ENCODE measurements at places on chromosomes 16 and 17. TPM values are rescaled to one million over a fixed set of nuclear protein-coding genes. Genes with fewer than 3 reads are reported as not detected.

TMEM114 gene
- not detected for total RNA-seq

DNA sequence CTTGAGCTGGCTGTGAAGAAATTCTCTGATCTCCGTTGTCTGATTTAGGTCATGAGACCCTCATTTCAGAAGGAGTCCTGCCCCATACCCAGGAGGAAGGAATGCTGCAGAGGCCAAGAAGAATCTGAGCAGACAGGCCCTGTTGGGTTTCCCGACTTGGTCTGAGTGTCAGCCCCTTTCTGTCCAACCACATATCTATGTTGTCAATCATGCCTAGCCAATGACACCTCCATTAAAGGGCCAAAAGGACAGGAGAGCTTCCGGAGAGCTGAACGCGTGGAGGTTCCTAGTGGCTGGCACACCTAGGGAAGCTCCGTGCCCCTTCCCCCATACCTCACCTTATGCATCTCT, 37.8 kb downstream of the PIMREG start:
- no peak for DNase-seq

- peak; percentile 81 for DNase-seq
Observed at GRCh38 chr17:61468263-61468907, 16.2 kb downstream of the TBX4 start.

DNA sequence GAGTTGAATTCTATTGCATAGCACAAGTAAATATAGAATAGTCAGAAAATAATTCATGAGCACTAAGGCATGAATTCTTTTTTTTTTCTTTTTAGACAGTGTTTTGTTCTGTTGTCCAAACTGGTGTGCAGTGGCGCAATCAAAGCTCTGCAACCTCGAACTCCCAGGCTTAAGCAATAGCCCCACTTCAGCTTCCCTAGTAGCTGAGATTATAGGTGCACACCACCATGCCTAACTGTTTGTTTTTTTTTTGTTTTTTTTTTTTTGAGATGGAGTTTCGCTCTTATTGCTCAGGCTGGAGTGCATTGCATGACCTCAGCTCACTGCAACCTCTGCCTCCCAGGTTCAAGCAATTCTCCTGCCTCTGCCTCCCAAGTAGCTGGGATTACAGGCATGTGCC, 16.6 kb downstream of the TUBD1 start:
- DNase-seq: no peak

DNA sequence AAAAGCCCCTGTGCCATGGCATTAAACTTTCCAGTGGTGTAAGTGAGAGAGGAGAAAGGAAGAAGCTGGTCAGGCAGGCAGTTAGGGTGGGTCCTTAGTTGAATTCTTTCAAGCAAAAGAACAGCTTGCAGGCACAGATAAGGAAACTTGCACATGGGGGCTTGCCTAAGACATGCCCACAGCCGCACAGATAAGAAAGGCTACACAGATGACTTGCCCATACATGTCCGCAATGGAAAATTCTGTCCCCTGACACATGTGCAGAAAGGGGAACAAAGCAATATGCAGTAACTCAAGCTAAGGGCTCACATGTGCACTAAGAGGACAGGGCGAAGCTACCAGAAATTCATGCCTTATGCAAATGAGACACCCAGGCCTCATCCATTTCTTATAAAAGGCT, 69.9 kb downstream of the GSG1L start:
- DNase-seq: no peak

DNA sequence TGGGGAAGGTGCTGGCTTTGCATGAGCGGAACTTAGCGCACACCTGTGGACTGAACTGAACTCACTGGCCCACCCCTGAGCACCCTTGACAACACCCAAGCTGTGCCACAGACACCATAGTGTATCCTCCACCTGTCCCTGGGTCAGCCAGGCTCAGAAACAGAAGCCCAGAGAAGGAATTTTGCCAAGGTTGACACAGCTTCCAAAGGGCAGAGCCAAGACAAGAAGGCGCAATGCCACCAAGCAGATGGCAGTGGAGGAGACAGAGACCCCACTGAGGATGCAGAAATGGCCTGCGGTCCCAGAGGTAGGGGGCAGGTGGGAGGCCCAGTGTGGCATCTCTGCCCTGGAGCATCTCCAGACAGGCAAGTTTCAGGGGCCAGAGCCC, 169.0 kb downstream of the ENGASE start:
- DNase-seq: peak; percentile 9

DNA sequence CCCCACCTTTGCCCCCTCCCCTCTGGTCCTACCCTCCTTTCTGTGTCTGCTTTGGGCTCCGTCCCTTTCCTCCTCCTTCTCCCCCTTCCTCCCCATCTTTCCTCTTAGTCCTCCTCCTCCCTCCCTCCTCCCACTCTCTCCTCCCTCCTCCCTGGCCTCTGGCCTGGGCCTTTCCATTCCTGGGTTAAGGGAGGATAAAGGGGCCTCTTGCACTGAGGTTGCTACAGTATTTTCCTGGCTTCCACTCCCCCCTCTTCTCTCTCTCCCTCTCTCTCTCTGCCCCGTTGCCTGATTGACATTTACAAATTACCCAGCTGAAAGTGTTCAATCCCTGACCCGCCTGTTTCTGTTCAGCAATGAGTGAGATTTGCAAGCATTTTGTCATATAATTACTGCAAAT, 44.0 kb downstream of the MRM1 start:
- no peak for DNase-seq

ABCC6 gene
- total RNA-seq: under 0.01 TPM

DNA sequence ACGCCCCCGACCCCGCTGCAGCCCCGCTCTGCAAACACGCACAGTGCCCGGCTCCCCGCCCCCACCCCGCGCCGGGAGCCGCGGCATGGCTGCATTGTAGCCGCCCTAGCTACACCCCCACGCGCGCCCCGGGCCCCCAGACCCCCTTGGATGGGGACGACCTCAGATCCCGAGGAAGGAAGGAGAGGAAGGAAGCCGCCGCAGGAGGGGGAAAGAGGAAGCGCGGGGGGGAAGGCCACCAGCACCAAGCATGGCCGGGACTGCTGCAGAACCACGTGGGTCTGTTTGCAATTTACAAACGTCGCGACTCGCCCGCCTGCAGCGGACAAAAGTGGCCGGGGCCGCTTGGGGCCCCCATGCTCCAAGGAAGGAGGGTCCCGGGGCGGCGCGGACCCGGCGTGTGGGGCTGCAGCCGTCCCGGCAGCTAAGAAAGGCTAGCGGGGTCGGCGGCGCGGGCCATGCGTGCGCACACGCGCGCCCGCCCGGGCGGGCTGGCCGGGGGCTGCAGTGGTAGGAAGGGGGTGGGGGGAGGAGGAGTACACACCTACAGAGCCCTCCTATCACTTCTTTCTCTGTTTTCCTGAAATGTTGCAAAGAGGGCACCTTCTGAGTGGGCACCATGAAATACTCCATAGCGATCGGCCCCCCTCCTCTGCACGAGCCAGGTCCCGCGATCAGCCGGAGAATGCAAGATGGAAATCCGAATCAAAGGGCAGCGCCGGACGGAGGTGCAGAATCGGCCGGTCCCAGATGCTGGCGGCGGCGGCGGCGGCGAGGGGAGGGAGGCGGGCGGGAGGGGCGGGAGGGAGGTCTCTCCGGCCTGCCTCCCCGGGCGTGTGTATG, 488 bp downstream of the TFAP4 start:
- DNase-seq: peak; percentile 96

DNA sequence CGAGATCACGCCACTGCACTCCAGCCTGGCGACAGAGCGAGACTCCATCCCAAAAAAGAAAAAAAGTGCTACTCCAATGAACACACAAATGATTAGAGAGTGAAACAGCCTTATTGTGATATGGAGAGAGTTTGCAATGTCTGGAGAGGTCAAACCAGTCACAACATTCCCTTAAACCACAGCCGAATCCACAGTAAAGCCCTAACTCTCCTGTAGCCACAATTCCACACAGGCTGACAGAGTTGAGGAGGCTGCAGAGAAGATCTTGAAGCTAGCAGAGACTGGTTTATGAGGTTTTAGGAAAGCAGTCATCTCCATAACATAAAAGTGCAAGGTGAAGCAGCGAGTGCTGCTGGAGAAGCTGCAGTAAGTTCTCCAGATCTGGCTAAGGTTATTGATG, 6.7 kb downstream of the RNF213 start:
- DNase-seq: no peak

DNA sequence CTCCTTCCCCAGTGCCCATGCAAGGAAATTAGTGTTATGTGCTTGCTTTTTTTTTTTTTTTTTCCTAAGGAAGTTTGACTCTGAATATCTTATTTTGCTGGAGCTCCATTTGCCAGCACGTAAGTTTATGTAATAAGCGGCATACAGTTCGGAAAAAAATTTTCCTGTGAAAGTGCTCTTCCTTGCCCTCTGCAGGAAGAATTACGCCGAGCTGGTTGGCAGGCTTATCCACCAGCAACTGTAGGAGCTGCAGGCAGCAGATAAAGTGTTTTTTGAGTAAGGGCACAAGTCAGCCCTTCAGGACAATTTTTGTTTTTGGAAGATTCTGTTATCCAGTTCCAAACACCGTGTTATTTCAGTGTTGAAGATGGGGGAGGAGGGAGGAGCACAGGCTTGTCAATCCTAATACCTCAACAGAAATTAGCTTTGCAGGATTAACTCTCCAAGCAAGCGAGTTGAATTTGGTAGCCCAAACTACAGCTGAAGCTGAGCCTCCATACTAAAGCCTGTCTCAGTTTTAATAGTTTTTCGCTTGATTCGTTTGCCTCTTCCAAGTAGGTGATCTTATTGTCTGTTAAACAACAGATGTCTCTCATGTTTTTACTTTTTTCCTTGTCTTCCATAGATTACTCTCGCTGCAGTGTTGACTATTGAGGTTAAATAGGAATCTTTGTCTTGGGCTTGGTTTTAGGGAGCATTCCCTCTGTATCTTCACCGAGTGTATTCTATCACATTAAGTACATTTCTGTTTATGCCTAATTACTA, 1.1 kb downstream of the SPECC1 start:
- peak; percentile 87 for DNase-seq

MYH2 gene
- total RNA-seq: not detected

DNA sequence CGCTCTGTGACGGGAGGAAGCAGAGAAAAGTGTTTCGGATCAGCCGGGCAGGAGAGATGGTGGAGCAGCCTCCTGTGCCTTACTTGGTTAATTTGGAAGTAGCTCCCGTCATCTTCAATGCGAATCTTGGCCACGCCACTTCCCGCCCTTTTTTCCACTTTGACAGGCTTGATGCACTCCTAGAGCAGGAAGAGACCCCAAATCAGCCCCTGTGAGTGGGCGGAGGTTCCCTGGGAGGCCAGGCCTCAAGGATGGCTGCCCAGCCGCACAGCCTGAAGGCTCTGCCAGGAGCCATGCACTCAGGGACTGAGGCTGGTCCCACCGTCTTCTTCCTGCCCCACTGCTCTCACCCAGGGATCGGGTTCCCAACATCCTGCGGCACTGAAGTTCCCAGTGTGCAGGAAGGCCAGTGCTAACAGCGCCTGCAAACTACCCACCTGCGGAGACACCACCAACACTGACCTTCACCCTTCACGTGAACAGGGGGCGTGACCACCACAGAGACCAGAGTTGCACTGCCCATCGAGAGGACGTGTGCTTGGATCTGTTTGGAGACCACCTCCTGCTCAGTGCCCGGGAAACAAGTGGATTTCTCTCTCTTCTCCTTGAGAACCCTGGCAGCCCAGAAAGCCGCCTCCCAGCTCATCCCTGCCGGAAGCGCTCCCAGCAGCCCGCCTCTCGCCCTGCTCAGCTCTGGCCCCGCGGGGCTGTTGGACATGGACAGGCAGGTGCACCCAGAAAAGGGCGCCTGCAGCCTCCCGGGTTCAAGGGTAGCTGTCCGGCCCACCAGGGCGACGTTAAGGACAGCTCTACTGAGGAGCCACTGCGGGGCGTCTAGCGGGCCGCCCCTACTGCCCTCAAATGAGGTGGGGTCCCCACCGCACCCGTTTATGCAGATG, 988 bp downstream of the CIAO3 start:
- DNase-seq: no peak

- DNase-seq: no peak
Observed at GRCh38 chr16:84537491-84538151, 33.2 kb upstream of the MEAK7 start.

All from osteoblast (primary cell).